ENCODE measurements at places on chromosomes 16 and 17. TPM values are rescaled to one million over a fixed set of nuclear protein-coding genes. Genes with fewer than 3 reads are reported as not detected.

- DNase-seq = no peak
These were observed 441.1 kb upstream of the MON1B start for GRCh38 chr16:76749780-76750375.

- no peak for DNase-seq
These were observed 948 bp downstream of the UTP18 start for GRCh38 chr17:51261024-51261963.

DNA sequence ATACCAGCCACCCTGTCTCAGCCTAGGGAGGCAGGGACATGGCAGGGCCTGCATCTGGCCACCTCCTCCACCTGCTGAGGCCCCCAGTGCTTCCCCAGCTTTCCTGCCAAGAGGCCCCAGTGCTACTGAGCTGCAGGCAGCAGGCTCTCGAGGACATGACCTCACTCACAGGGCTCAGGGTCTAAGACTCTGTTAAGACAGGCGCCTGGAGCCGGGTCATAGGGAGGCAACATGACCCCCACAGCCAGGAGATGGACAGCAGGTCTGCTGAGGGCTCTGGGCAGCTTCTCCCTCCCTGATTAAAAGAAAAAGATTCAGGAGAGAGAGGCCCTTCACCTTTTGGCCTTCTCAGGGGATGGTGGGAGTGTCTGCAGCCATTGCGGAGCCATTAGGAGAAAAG is 23.2 kb upstream of the FASN start:
- no peak for DNase-seq

Gene CNTNAP1
- 9.0 TPM for total RNA-seq

GRCh38 chr17:43014020-43014648 is 7.5 kb downstream of the IFI35 start:
- no peak for DNase-seq

GRCh38 chr17:37283414-37283961 is 92.3 kb upstream of the C17orf78 start:
- DNase-seq = no peak

DNA sequence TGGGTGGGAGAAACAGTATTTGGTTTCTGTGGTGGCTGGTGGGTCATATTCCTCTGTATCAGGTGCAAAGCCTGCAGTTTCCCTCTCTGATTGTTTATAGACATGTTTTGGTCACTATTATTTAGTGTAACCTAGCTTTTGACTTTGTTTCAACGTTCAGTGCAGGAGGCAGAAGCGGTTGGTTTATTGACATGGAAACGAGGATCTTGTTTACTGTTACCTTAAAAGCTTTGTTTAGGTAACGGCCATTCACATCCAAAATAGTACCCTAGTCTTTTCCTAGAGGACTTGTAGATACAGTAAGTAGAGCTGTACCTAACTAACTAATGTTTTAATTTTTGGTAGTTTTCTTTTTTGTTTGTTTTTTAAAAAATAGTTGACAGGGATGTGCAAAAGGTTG is 3.5 kb downstream of the MSI2 start:
- DNase-seq = no peak

- peak; percentile 35 for DNase-seq
These were observed at the start of gene NT5C3B for GRCh38 chr17:41835800-41836549. Gene NT5C3B, minus strand, starts transcription at chr17:41836232. Its CDS starts 39 bp downstream, at chr17:41836193.

Gene SCPEP1
- 45.0 TPM for total RNA-seq
